ENCODE measurements at places on chromosomes 16 and 17. TPM values are rescaled to one million over a fixed set of nuclear protein-coding genes. Genes with fewer than 3 reads are reported as not detected.

Gene WFIKKN1
- 0.71 TPM for total RNA-seq

Gene BRIP1
- 24.3 TPM for total RNA-seq

Gene HOXB6
- total RNA-seq: 0.16 TPM

Gene ABR
- total RNA-seq: 36.0 TPM

Gene AANAT
- not detected for total RNA-seq

Gene CNGB1
- total RNA-seq: 0.51 TPM

Gene TBC1D3L
- 0.60 TPM for total RNA-seq

Gene TBC1D16
- 10.2 TPM for total RNA-seq

Gene ADAM11
- total RNA-seq: 1.3 TPM

Gene SPATA22
- total RNA-seq: not detected

Gene TBC1D3K
- not detected for total RNA-seq

Gene C17orf50
- total RNA-seq: not detected

Gene DPEP2
- 6.3 TPM for total RNA-seq

Gene CFAP97D1
- total RNA-seq: not detected

Gene CTF1
- total RNA-seq: 0.29 TPM

Gene TP53TG3B
- total RNA-seq: not detected

Gene IL34
- total RNA-seq: not detected

Gene LPO
- 0.19 TPM for total RNA-seq

Gene PIMREG
- 13.1 TPM for total RNA-seq

Gene KRT9
- not detected for total RNA-seq

Gene KCNAB3
- total RNA-seq: 10.9 TPM

Gene DPEP3
- 0.23 TPM for total RNA-seq

Gene TMEM220
- 1.7 TPM for total RNA-seq

Gene ATP2C2
- total RNA-seq: not detected

Gene BICDL2
- total RNA-seq: 2.9 TPM

Gene CDR2
- total RNA-seq: 44.4 TPM

Gene BRICD5
- 10.3 TPM for total RNA-seq

Gene HEATR9
- total RNA-seq: not detected

Gene KRTAP4-4
- total RNA-seq: not detected

Gene KCNH4
- total RNA-seq: 0.23 TPM

Gene VPS35
- 85.9 TPM for total RNA-seq

Gene ZP2
- not detected for total RNA-seq

Gene VASN
- total RNA-seq: not detected

Gene HASPIN
- 24.0 TPM for total RNA-seq

Gene MMP2
- not detected for total RNA-seq

Gene CTCF
- total RNA-seq: 51.5 TPM

Gene MILR1
- not detected for total RNA-seq

Gene CDH15
- not detected for total RNA-seq

Gene STAC2
- total RNA-seq: not detected

Gene TCF25
- total RNA-seq: 167 TPM

Gene PDF
- total RNA-seq: 7.3 TPM
